ENCODE measurements at places on chromosomes 7 and 10. TPM values are rescaled to one million over a fixed set of nuclear protein-coding genes. Genes with fewer than 3 reads are reported as not detected.

LIPF gene
- total RNA-seq: not detected

SYT15B gene
- not detected for total RNA-seq

ST8SIA6 gene
- total RNA-seq: not detected

CCDC136 gene
- 18.1 TPM for total RNA-seq

GPC2 gene
- total RNA-seq: 1.5 TPM

COL1A2 gene
- 4,873 TPM for total RNA-seq

CALML5 gene
- not detected for total RNA-seq

ELFN1 gene
- 3.0 TPM for total RNA-seq

ANKRD61 gene
- total RNA-seq: not detected

KIAA1549 gene
- total RNA-seq: 0.63 TPM

CLCN1 gene
- total RNA-seq: not detected

CYP26C1 gene
- total RNA-seq: under 0.01 TPM

POU6F2 gene
- not detected for total RNA-seq

NACAD gene
- 1.7 TPM for total RNA-seq

ATP5MK gene
- total RNA-seq: 162 TPM

MYOZ1 gene
- total RNA-seq: under 0.01 TPM

MRC1 gene
- total RNA-seq: not detected

TEX36 gene
- total RNA-seq: not detected

ASAH2B gene
- 0.94 TPM for total RNA-seq

GNG11 gene
- 11.2 TPM for total RNA-seq

ABCA13 gene
- 3.0 TPM for total RNA-seq

MOGAT3 gene
- total RNA-seq: not detected

TECPR1 gene
- total RNA-seq: 25.7 TPM

VWDE gene
- 0.16 TPM for total RNA-seq

TBXAS1 gene
- total RNA-seq: 2.1 TPM

CYP2C19 gene
- not detected for total RNA-seq

LYZL1 gene
- not detected for total RNA-seq

CTAGE15 gene
- 0.09 TPM for total RNA-seq
